Activated gamma-delta T cell treated with anti-CD3 and anti-CD28 coated beads, Interleukin-2, amount 50 U/mL, for 16 hours (primary cell): ENCODE measurements at places on chromosomes 4 and X.

DNA sequence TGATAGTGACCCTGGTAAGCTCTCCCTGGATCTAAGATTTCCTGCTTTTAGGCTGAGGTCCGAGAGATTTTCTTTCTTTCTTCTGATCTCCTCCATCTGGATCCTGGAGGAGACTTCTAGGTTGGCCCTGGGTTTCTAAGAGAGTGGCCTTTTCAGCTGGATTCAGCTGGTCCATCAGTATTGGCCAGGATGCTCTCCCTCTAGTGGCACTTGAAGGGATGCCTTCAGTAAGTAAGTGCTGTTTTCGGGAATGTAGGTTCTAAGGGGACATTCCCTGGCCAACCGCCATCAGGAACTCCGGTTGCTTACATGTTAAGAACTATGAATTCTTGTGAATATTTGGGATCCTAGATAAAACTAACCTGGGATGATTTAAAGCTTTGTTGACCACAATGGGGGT, 56.9 kb downstream of the SERTM2 start:
- DNase-seq, result no peak

- no peak for DNase-seq
These were observed 116.0 kb upstream of the ETNPPL start for GRCh38 chr4:108878806-108879205.

DNA sequence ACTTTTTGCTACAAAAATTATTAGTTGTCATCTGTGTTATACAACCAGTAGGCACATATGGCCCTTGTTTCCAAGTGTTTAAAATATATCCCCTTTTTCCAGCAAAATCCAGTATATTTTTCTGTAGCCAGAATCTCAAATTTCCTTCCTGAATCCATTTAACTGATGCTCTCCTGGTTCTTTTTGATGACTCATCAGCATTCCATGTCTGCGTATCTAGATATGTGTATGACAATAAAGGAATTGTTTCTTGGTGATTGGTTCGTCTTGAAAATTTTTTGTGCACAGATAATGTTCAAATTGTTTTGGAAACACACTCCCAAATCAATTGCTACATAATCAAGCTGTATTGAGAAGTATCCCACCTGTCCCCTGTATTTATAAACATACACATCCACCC, 98.3 kb downstream of the ITM2A start:
- no peak for DNase-seq

- DNase-seq, result no peak
These were observed 2466.9 kb downstream of the PCDH7 start for GRCh38 chr4:33187035-33187434.

- no peak for DNase-seq
These were observed 316.9 kb upstream of the AMOT start for GRCh38 chrX:113157496-113157895.

DNA sequence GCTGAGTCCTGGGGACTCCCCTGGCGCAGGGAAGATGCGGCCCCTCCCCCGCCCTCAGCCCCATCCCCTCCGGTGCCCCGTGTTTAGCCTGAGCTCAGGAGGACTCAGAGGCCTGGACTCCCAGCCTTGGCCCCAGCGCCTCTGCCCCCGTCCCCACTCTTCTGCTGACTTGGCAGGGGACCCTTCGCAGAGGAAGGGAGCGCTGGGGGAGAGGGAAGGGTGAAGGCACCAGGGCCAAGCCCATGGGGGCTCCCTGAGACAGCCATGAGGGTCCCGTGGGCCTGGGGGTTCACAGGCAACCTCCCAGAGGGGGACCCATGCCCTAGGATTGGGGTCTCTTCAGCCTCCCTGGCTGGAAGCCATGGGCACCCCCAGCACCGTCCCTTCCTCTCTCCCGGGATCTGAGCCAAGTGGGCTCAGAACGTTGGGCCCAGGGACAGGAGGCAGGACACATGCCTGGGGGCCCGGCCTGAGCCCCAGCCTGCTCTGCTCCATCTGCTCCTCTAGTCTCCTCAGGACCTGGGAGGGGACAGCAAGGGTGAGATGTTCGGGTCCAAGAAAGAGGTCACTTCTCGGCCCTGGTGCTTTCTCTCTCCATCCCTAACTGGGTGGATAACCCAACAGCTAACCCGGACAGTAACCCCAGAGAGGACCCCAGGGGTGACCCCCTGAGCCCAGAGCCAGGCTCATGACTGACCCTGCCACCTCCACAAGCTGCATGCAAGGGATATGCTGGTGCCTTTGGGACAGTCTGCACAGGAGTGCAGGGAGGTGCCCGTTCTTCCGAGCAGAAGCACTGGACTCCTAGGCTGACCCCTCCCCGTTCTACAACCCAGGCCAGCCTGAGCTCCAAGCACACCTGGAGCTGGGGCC, 1.5 kb upstream of the CPLX1 start:
- DNase-seq, result no peak

DNA sequence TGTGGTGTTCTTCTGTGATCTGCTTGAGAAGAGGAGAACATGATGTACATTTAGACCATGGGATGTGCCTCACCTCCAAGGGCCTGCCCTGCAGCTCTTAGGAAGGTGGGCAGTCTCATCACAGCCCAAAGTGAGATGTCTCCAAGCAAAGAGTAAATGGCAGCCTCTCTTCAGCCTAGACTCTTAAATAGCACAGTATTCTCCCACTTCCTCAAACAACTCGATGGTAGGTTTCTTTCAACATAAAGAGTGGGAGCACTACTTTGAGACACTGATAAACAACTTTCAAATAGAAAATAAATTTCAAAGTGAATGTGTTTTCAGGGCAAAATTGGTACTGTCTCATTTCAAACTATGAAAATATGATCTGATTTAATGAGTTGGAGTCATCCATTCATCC, 35.2 kb downstream of the EDNRA start:
- no peak for DNase-seq

GRCh38 chr4:187304133-187304532, 580.5 kb upstream of the FAT1 start:
- no peak for DNase-seq

DNA sequence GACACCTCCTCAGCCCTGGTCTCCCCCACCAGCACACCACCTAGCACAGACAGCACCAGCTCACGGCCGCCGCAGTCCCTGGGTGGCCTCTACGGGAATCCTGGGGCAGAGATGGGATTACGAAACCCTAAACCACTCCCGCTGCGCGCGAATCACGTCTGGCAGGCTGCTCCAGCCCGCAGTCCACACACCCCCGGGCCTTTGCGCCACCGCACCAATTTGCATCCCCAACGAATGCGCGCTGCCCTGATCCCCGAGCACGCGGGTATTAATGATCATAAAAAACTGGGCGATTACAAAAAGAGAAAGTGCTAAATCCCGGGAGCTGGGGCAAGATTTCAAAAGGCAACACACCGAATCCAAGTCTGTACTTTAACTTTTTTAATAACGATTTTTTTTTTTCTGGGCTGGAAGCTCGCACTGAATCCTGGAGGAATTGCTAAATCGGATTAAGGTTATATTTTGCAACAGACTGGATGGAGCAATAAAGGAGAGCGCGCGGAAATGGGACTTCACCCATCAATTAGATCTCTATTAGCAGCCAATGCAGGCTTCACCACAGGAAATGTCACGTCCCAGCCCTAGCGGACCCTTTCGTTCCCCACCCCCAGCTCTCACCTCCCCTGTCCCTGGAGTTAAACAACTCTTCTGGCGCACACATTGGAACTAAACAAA, 69.8 kb upstream of the TMEM33 start:
- DNase-seq, result no peak

DNA sequence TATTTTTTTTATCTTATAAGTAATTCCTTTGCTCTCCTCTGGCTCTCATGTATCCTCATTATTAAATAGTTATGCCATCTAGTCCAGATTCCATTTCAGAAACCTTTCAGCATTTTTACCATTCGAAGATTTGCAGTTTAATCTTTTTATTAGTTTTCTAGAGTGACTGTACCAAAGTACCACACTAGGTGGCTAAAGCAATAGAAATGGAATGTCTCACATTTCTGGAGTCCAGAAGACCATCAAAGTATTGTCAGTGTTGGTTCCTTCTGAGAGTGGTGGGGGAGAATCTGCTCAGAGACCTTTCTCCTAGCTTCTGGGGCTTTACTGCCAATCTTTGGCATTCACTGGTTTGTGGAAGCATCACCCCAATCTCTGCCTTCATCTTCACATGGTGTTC, 3.7 kb upstream of the PNMA3 start:
- DNase-seq, result no peak

GRCh38 chrX:25015486-25016360, at the start of gene ARX:
Gene ARX, minus strand, starts transcription at chrX:25015965. Its CDS starts 228 bp downstream, at chrX:25015737.
- DNase-seq, result no peak

- no peak for DNase-seq
These were observed 267.4 kb downstream of the IL1RAPL1 start for GRCh38 chrX:28854637-28855036.

DNA sequence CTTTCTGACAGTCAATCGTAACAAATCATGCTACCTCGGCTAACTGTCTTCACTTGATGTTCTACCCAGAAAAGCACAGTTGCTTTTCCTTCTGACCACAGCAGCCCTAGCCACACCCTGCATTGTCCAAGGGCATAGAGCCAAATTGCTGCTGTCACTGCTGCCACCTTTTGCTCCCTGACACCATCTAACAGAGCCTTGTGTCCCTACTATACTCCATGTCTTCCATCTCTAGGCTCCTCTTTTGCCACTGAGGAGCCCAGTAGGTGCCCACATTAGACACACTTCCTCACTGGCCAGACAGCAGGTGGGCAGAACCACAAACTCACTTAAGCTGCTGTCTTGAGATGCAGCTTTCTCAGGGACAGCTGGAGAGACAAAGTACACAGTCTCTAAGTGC, 91.4 kb downstream of the ANXA3 start:
- DNase-seq, result no peak

DNA sequence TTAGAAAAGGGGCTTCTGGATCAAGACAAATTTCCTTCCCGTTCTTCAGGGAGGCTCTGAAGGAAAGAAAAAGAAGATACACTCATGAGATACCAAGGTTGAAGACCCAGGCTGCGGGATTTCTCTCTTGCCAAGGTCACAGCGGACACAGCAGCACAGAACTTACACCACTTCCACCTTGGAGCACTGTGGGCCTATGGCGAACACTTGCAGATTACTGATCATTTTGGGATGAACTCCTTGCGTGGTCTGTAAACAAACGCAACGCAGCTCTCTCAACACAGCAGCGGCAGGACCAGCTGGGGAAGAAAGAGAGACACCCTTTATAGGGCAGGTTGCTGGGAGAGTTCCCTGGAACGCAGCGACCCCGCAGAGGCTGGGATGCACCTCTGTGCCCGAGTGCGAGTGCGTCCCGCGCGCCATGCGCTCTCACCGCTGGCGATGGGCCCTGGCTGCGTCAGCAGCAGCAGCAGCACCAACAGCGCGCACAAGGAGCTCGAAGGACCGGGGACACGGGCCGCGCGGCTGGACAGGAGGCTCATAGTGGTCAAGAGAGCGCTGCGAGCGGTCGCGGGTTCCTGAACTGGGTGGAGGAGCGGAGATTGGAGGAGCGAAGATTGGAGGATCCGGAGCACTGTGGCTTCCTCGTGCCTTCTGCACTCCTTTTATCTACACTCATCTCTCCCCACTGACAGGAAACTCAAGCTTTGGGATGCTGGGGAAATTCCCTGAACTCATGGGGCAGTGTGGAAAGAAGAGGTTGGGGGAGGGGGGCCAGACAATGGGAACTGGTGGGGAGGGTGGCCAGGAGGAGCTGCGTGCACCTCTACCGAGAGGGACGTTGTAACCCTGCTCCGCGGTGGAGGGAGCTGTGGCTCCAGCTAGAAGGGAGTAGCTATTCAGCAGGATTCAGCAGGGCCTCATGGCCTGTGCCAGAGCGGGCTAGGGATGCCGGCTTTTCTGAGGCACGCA, at the start of gene CXCL5:
TSS of gene CXCL5 (minus strand) at position 638 of the 972 bp plus-strand sequence. CDS start at position 542, 96 bp downstream.
- DNase-seq, result no peak
